ENCODE measurements at places on chromosomes 5 and 9.

DNA sequence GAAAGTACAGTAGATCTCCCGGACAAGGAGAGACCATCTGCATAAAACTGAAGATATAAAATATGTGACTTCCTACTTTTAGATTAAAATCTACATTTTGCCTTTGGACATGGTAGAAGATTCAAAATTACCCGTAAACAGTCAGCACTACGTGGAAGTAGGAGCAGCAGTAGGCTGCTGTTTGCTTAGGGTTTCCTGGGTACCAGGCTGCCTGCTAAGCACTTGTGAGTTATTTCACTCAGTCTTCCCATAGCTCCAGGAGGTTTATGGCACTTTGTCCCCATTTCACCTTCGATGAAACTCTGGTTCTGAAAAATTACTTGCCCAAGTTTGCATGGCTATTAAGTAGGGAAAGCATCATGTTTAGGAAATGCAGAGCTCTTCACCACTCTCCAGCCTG is 92.6 kb downstream of the STK32A start:
- no peak for DNase-seq

GRCh38 chr5:133950821-133951612 is 17.4 kb downstream of the C5orf15 start:
- DNase-seq: peak; percentile 53

DNA sequence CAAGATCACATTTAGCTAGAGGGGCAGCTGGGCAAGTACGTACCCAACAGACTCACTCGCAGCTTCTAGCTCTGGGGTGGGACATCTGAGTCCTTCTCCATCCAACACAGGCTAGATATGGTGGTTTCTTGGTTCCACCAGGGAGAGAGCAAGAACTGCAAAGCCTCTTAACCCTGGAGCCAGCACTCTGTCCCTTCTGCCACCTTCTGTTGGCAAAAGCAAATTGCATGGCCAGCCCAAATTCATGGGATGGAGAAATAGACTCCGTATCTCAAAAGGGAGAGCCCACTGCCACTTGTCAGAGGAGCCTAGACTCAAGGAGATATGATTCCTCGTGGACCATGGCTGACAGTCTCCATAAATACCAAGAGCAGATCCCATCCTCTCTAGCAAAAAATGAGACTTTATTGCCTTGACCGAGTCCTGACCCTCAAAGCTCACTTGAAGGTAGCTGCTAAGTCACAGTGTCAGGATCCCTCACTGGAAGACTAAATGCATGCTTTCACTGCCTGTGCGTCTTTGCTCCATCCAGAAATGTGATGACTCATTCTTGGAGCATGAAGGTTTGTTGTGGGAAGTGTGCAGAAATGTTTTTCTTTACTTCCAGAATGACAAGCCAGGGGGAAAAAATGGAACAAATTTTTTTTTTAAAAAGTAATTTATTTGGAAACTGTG is 28.8 kb upstream of the ROR2 start:
- peak; percentile 22 for DNase-seq

DNA sequence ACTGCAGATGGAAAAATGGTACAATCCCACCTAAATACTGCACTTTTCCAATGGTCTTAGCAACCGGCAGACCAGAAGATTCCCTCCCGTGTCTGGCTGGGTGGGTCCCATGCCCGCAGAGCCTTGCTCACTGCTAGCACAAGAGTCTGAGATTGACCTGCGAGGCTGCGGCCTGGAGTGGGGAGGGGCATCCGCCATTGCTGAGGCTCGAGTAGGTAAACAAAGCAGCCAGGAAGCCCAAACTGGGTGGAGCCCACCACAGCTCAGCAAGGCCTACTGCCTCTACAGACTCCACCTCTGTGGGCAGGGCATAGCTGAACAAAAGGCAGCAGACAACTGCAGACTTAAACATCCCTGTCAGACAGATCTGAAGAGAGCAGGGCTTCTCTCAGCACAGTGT is 221.6 kb upstream of the CTNND2 start:
- no peak for DNase-seq

DNA sequence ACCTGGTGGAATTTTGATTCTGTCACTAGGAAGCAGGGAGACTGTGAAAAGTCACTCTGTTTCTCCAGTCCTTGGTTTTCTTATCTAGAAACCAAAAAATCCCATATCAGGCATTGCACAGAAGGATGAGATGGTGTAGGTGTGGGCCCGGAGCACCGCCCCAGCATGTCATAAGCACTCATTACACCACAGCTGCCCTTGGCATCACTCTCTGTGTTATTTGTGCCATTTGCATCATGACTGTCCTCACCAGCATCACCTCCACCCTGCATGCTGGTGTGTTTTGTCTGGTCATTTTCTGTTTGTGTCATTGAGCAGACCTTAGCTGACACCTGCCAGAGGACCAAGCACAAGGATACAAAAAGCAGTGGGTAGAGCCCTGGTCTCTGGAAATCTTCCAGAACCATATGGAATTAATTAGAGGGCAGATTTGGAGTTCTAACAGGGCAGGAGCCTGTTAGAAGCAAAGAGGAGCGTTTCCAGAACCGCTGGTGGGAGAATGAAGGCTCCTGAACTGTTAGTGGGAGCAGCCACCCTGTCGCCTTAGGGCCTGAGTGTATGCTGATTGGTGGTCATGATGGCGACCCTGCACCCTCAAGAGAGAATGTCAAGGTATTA is 99.3 kb downstream of the AMBP start:
- DNase-seq: no peak

GRCh38 chr9:99118782-99119466 is 14.0 kb downstream of the TGFBR1 start:
- no peak for DNase-seq

- peak; percentile 61 for DNase-seq
Observed at GRCh38 chr9:3337515-3338225, 188.1 kb downstream of the RFX3 start.

- no peak for DNase-seq
Observed at GRCh38 chr5:9920697-9921096, 290.5 kb upstream of the TAS2R1 start.

DNA sequence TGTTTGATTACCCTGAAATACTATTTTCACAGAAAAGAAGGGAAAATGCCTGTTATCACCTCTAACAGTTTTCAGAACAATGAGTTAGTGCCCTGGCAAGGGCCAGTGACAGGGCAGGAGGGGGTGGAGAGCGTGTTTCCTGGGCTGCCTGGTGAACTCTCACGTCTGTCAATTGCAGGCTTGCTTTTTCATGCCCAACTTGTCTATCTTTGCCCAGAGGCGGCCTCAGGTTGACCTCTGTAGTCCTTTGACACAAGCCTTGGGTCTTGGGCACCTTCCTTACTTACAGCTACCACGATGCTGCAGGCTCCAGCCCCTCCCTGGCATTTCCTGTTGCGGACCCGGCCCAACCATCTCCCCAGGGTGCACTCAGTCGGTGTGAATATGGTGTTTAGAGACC is 2.2 kb upstream of the CEL start:
- no peak for DNase-seq

DNA sequence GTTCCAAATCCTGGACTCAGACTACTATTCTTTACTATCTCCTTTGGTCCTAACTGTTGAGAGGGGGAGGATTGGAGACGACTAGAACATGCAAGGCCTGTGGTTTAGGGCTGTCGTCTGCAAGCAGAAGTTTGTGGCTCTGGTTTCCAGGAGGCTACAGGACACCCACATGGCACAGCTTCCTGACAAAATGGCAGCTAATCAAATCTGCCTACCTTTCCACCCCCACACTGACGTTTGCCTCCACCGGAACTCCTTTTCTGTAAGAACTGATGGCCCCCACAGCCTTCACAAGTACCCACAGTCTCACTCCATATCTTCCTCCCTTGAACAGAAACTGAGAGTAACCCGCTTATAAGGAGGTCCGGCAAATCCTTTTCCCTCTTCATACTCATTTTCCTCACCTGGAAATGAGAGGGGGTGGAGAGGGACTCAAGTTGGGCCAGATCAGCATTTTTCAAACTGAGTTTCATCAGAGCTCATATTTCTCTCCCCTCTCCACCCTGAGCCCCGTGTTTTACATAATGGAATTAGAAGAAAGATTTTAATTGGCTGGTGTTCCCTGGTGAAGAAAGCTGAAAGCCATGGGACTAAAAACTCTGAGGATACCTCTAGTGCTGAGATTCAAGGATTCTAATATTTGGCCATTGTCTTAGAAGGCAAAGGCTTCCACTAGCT is 5.2 kb downstream of the SLC31A2 start:
- DNase-seq: no peak

DNA sequence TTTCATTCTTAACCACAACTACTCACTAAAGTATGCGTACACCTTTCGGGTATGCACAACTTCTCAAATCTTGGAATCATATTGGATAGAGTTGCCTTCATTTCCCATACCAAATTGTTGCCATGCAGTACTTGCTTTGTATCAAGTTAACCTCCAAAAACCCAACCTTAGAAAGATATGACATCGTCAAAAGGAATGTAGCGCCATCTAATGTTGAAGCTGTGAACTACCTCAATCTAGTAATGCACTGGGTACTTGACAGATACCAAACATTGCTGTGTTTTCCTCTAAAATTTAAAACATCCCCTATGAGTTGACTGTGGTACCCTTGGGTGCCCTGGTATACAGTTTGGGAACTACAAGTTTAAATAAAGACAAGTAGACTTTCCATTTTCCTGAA is 318.4 kb downstream of the ARL15 start:
- DNase-seq: no peak

GRCh38 chr5:143674469-143674786 is 137.5 kb upstream of the HMHB1 start:
- no peak for DNase-seq

DNA sequence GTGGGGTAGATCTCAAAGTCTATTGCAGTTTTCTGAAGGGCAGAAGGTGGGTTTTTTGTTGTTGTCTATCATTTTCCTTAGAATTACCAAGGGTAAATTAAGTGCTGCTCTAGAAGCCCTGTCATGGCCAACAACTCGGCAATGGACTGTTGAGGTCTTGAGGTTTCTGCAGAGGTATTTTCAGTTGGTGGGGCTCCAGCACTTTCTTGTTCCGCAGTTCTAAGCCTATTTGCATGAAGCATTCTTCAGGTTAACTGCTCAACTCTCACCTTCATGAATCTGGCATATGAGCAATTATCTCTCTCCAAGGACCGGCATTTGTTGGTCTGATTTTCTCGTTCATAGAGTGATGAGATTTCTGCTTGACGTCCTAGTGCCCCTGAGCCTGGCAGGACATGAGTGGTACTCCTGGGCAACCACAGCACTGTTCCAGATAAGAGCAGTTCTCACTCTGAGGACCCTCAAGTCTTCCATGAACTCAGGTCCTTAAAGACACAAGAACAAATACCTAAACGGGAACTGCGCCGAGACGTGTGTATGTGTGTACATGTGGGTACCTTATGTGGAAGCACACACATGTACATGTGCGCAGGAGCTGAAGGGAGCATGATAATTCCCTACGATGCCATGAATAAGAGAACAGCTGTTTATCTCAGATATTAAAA is 544.5 kb downstream of the CSNK1G3 start:
- no peak for DNase-seq

DNA sequence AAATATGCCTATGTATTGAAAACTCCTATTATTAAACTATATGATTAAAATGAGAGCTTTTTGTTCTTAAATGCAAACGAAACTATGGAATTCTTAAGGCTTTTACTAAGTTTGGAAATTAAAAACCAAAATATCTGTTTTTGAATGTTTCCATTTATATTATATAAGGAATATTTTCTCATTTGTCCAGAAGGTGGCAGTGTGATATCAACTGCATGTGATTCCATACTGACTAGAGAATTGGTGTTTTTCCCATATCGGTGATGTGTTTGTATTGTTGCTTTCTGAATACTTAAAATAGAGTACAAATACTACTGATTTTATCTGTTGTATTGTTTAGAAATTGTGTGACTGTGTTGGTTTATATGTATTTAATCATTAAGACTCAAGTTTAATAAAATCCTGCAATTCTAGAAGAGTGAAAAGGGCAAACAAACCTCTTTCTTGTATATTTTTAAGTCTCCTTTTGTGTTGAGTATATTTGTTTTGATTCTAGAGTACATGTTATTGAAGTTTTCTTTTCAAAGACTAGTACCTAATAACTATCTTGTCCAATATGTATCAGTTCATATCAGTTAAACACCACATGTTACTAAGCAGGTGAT is 320.8 kb downstream of the CCDC171 start:
- no peak for DNase-seq

DNA sequence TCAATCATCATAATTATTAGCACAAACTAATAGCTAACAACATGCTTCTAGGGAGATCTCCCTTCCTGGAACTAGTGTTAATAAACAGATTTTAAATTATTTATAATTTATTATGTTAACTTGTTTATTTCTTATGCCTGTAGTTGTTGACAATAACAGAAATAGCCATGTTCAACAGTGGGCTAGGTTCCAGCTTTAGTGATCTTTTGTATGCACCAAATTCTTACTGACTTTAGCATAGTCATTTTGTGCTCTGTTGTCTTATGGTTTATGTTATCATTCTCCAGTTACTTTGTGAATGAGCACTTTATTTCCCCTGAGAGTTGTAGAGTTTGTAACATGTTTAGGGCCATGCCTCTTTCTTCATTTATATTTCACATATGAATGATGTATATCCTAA is 70.6 kb downstream of the TMEM252 start:
- no peak for DNase-seq

DNA sequence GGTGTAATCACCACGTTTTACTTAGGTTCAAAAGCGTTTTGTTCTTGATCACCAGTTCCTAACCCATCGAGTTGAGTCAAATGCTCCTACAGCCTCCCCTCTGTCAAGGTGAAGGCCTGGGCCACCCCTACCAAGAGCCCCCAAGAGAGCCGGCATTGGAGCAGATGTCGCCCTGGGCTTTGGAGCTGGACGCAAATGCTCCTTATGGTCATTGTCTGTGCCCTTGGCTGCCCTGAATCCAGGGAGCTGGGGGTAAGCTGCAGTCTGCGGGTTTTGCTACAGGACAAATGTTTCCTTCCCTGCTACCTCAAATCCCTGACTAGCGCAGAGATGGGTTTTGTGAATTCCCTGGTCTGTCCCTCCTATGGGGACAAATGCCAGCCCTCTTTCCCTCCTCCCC is 4.9 kb downstream of the RNF183 start:
- no peak for DNase-seq

DNA sequence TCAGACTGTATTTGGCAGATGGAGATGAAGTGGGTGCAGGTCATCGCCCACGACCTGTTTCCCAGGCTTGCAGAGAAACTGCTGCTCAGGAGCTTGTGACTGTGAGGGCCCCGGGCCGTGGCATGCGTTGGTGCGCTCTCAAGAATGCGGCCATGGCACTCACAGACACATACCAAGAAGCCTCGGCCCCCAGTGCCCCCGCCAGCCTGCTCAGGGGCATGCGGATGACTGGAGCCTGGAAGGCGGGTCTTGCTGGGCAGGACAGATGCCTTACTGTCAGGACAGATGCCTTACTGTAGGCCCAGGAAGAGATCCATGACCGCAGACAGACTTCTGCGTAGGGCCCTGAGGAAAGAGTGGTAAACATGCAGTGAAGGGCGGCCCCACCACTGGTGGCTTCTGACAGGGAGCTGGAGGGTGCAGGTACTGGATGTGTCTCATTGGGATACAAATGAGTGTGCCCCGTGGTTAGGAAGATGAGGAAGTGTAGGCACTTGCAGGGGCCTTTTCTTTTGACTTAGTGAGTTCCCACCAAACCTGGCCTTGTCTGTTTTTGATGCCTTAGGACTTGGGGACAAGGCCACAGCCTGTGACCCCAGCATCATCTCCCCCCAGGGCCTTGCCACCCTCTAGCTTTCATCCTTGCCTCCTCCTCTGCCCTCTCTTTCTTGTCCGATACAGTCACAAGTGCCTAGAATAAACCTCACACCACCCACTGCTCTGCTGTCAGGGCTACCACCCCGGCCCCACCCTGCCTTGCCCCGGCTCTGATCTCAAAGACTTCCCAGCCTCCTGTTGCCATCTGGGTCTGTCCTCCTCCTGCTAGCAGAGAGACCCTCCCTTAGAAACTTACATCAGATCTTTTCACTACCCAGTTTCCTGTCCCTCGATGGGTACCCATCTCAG is 68.8 kb upstream of the ABL1 start:
- DNase-seq: no peak

- DNase-seq: no peak
Observed at GRCh38 chr5:176387384-176387925, 943 bp downstream of the NOP16 start.
